ENCODE measurements at places on chromosomes 2 and 18.

- no peak for DNase-seq
Measured at GRCh38 chr18:22045221-22045918, 124.0 kb upstream of the GATA6 start.

GRCh38 chr2:47676261-47676926, 106.6 kb upstream of the MSH6 start:
- DNase-seq, result no peak

GRCh38 chr18:64974391-64975125, 776.3 kb upstream of the CDH7 start:
- DNase-seq, result no peak

- no peak for DNase-seq
Measured at GRCh38 chr2:206424134-206424533, 19.2 kb upstream of the ADAM23 start.

GRCh38 chr2:189791338-189792042, 7.2 kb downstream of the PMS1 start:
- no peak for DNase-seq

DNA sequence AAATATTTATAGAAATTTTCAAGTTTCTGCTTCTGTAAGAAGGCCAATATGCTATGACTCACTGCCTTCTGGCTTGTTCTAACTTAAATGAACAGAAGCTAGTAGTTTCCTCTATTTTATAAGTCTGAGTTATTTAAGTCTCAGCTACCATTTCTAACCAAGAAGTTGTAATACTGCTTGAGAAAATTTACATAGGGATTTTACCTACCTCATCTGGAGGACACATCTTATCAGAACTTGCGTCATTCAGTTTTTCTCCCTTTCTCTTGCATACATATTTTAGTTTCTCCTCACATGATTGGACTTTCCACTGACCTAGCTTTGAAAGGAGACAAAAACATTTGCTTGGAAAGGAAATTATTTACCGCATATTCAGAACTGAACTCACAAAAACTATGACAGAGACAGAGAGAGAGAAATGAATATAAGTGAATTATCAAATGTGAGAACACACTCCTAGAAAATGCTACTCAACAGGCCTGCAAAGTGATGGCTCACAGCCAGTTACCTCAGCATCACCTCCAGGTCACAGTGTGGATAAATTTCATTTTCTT, 81.1 kb upstream of the CD302 start:
- no peak for DNase-seq

GRCh38 chr2:205898744-205899143, 187.2 kb downstream of the INO80D start:
- no peak for DNase-seq

- DNase-seq, result no peak
Measured at GRCh38 chr2:223787358-223787757, 50.0 kb downstream of the AP1S3 start.

DNA sequence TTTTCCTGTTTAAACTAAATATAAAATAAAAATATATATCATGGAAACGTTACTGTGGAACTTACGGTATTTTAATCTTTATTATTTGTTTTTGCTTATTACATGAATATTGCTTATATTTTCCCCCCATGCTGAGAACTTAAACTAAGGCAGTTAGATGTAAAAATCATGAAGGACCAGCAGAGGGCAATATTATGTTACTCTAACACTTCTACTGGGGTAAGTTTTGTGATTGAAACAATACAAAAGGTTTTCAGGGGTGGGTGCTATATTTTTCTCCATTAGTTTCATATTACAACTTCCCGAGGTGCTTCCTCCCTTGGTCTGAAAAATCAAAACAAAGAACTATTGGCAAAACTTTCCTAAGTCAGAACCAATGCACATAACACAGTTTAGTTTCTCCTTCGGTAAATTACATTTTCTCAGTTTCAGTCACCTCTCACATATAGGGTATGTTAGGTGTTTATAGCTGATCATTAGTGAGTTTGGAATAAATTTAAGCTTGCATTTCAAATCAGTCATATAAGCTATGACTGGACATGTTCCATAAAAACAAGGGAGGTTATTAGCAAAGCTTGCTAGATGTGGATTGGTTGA, 54.8 kb downstream of the ZNF407 start:
- DNase-seq, result no peak

DNA sequence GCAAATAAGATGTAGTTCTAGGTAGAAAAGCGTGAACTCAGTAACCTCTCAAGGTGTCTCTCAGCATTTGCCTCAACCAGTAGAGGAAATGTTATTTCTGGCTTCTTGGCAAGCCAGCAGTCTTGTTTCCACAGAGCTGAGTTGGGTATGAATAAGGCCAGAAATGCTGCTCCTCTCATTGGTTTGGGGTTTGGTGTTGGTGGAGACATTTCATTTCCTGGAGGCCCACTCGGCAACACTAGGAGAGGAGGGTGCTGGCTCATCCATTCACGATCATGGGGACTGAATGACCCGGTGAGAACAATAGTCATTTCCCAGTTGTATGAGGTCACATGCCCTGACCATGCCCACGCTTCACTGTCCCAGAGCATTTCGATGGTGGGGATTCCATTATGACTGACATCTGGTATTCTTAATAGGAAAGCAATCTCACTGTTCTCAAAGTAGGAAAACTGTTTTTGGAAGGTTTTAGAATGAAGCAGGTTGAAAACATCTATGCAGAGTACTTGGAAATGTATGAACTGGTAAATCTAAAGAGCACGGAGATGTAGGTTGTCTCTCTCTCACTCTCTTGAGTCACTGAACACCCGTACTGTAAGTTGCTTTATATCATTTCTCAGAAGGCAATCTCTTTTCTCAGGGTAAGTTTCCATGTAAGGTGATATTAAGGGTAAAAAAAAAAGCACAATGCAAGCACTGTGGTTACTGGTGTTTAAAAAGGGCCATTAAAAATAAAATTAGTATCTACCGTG, 37.1 kb upstream of the CTLA4 start:
- peak; percentile 21 for DNase-seq

DNA sequence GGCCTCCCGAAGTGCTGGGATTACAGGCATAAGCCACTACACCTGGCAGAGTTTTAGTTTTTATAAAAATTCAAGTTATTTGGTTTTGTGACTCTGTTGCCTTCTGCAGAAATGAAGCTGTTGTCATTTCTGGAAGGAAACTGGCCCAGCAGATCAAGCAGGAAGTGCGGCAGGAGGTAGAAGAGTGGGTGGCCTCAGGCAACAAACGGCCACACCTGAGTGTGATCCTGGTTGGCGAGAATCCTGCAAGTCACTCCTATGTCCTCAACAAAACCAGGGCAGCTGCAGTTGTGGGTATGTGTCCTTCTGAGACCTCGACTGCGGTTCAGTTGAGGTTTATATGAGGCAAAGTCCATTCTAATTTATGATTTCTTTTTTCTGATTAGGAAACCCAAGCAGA, 7.2 kb downstream of the MTHFD2 start:
- no peak for DNase-seq

DNA sequence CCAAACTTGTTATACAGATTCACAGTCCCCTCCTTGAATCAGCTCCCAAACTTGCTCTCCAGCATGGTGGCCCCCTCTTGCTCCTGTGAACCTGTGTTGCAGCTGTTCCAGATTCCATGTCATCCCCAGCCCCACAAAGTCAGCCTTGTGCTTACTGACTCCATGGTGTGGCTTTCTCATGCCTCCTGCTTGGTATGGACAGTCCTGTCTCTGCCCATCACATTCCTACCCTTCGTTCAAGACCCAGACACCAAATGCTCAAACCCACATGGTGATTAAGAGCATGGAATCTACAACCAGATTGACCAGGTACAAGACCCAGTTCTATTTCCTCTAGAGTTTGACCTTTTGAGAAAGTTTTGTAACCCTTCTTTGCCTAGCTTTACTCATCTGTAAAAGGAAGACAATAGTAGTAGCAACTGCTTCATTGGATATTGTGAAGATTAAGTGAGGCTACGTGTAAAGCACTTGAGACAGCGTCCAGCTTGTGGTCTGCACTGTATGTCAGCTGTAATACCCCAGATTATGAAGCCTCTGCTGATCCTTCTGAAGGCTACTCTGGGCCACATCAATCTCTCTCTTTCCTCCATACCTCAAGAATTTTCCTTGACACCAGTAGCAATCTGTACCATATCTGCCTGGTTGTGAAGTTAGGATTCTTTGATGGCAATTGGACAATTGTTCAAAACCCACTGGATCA, 146.4 kb upstream of the HAAO start:
- DNase-seq, result no peak

- no peak for DNase-seq
Measured at GRCh38 chr2:129559101-129559500, 420.4 kb upstream of the RAB6C start.

DNA sequence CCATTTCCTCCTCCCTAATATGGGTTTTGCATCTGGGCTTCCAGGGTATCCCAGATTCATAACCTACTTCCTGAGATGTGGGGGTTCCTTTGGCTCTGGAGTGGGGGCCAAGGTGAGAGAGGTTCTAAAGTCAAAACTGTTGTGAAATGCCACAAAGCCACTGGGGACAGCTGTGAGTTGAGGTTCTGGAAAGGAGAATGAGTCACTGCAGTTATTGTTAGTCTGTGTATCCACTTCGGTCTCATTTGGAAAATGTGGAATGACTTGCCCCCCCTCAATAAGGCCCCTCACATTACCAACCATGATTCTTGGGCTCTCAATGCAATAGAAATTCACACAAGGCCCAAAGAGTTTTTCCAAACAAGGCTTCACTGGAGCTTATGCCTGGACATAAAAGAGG, 51.1 kb upstream of the LGALSL start:
- DNase-seq, result no peak

DNA sequence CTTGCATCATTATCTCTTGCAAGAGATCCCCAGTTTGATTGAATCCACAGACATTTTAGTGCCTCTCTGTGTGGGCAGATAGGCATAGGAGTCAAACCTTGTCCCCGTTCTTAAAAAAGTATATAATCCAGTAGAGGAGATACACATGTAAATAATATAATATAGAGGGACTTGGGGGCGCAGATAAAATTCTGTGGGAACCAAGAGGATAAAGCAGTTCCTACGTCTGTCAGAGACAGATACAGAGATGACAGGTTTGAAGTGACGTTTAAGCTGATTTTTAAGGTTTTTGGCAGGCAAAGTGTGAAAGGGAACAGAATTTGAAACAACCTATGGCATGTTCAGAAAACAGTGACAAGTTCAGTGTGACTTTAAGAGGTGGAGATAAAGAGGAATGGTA, 63.1 kb downstream of the CAB39 start:
- DNase-seq, result no peak

DNA sequence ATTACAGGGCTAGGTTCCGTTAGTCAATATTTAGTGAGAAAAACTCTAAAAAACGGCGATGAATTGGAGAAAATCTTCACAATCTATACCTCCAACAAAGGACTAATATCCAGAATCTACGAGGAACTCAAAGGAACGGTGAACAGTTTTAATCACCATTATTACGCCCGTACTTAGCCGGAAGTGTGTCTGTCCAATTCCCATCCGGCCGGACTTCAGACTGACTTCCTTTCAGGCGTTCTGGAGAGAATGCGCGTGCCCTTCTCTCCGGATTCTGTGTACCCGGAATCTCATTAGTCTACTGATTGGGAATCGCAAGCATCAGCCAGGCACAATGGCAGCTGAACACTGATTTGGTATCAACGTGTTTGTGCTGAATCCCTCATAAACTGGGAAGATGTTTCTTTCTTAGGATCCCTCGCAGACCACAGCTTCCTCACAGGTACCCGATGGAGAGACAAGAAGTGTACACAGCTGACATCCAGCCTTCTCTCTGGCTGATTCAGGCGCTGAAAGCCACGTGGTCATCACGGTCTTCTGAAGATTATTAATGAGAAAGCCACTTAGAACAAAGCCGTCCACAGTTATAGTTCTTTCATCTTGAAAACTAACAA, 239.9 kb downstream of the ZNF516 start:
- DNase-seq, result no peak

- no peak for DNase-seq
Measured at GRCh38 chr2:82675186-82675585, 1783.9 kb downstream of the SUCLG1 start.

All from activated CD4-positive, alpha-beta T cell treated with anti-CD3 and anti-CD28 coated beads, Interleukin-2, amount 50 U/mL, for 4 hours (primary cell).